ENCODE measurements at places on chromosomes 5 and 9.
A peak's percentile ranks its signal among the peaks of the same experiment; 100 is the strongest.

- DNase-seq: no peak
Measured at GRCh38 chr9:33378121-33378795, 24.1 kb downstream of the AQP7 start.

- DNase-seq: no peak
Measured at GRCh38 chr5:61018062-61018461, 73.1 kb downstream of the NDUFAF2 start.

GRCh38 chr5:180071531-180072255 lies at the start of gene RNF130:
Gene RNF130 (minus strand): TSS chr5:180071759. CDS start chr5:180071702, 57 bp downstream.
- peak; percentile 91 for DNase-seq

- no peak for DNase-seq
Measured at GRCh38 chr9:91818225-91818585, 131.8 kb downstream of the ROR2 start.

GRCh38 chr9:16221822-16222547 lies 648.5 kb downstream of the BNC2 start:
- no peak for DNase-seq

- DNase-seq: no peak
Measured at GRCh38 chr5:103918668-103919367, 356.2 kb upstream of the NUDT12 start.

DNA sequence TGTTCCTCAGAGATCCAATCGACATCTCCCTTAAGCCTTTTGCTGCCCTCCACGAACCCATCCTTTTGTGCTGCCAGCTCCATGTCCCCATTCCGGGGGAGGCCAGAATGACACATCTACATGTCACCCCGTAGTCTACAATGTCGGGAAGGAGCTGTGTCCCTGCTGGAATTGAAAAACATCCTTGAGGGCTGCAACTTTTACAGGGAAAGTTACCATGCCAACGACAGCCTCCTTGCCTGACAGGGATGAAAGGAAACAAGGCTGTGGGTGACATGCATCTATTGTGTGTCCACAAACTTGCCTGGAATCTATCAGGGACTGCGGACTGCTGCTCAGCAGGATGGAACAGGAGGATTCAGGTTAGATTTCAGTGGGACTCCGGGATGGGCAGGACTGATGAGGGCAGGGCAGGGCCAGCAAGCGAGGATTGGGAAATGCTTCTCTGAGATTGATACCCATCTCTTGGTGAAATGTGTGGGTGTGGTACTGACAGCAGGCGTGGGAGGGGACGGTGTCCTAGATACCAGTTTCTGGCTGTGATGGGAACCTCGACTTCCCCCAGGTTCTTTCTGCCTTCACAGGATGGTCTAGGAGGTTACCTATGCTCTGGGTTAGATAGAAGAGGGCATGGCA lies 25.5 kb downstream of the EGR1 start:
- no peak for DNase-seq

DNA sequence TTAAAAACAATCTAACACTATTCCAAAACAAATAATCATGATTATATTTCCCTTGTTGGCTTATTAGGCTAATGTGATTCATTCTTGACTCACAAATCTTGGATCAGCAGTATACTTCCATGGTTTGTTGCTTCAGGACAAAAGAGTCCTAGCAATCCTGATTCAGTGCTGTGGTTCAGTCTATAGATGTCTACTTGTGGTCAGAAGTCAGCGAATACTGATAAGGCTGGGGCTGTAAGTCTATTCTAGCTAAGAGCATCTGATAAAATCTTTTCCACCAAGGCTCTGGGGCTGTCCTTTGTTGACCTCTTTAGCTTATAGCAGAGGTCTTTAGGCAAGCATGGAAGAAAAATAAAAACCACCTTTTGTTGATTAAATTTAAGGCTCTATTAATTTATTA lies 4.4 kb upstream of the SMIM3 start:
- no peak for DNase-seq

- peak; percentile 71 for DNase-seq
Measured at GRCh38 chr5:10485142-10485795, 43.6 kb downstream of the ROPN1L start.

DNA sequence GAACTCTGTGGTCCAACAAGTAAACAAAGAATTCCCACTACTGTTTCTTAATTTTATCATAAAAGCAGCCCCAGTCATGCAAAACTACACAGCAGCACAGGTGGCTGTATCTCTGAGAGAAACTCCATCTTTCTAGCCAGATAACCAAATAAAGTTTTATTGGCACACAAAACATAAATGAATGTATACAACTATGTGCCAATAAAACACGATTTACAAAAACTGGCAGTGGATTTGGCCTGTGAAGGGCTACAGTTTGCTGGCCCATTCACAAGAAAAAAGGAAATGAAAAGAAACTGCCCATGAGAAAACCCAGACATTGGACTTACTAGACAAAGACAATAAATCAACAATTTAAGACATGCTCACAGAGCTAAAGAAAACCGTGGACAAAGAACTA lies 10.6 kb downstream of the FBXL17 start:
- DNase-seq: no peak

DNA sequence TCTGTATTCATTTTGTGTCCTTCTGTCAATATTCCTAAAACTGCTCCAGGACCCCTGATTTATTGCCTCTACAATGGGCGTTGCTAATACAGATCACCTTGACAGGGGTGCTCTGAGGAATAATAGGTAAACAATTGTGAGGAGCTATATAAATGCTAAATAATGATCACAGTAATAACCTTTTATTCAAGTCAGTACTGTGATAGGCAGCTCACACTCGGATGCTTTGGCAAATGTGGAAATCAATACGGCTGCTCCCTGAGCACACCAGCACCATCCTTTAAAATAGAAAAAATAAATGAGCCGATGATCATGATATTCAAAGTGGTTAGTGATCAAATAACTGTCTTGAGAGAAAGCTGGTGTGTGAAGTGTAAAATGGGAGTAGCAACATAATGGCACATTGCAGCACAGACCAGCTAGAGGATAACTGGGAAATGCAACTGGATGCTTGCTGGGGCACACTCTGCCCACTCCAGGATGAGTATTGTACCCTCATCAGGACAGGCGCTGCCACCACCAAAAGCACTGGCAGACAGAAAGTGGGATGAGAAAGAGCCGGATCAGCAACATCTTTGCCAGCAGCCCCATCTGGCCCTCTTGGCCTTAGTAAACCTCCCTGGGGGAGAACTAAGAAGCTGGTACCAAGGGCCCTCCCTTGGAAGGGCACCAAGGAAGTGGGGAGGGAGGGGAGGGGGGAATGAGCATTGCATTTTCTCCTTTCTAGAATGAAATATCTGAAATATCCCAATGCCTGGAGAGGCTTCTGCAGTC lies 69.4 kb upstream of the SPATA31D4 start:
- no peak for DNase-seq

DNA sequence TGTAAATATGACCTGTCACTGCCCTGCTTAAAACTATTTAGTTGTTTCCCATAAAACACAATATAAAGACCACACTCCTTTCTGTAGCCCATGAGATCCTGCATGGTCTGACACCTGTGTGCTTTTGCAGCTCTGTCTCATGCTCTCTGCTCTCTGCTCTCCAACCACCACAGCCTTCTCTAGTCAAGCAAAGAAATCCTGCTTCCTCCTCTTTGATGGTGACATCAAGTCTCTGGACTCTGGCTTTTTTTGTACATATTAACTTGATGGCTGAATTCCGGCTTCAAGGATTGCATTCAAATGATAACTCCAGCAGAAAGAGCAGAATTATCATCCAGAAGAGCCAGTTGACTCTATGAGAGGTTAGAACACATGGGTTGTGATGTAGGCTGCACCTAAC lies 58.2 kb downstream of the CHSY3 start:
- no peak for DNase-seq

- peak; percentile 24 for DNase-seq
Measured at GRCh38 chr5:1527533-1528205, 3.9 kb upstream of the LPCAT1 start.

Data from H9 (cell line).